ENCODE measurements at places on chromosomes 1 and 21. TPM values are rescaled to one million over a fixed set of nuclear protein-coding genes. Genes with fewer than 3 reads are reported as not detected.

DNA sequence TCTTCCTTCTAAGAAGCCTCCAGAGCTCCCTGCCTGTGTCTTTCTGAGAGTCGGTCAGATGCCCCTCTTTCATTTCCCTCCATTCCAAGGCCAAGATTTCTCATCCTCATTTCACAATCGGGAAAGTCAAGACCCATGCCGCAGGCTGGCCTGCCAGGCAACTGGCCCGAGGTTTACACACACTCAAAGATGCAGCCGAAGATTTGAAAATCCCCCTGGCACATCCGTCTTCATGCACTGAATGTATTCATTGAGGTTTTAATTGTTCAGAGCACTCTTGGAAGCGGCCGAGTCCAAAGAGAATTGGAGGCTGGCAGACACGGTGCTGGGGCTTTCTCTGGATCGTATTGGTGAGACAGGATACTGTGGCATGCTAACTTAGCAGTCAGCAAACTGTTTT lies 29.1 kb upstream of the SRP9 start:
- DNase-seq = no peak

OPTC gene
- not detected for total RNA-seq

BCAN gene
- 0.29 TPM for total RNA-seq

DNA sequence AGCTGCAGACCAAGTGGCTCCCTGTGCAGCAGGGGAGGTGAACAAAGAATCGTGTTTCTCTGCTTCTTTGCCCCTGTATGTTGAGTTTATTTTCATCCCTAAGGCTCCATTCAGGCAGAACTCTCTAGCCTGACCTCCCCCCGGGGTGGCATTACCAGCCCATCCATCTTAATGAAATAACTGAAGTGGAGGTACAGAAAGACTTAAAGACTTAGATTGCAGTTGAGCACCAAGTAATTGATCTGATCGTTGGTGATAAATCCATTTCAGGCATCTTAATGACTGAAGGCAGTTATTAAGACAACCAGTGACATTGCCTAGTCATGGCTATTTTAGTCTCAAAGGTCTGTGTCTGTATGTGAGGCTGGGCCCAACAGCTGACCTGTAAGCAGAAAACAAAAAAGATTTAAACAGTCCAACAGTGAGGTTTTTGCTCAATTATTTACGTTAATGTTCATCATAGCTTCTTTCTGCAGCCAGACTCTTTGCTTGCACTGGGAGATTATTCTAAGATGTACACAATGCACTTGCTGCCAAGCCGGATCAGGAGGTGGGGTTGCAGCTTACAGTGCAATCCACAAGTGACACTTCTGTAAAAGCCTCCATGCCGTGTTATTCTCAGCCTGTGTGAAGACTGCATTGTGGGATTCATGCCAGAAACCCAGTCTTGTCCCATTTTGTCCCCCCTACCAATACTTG lies 363.0 kb upstream of the DUSP10 start:
- no peak for DNase-seq

DNA sequence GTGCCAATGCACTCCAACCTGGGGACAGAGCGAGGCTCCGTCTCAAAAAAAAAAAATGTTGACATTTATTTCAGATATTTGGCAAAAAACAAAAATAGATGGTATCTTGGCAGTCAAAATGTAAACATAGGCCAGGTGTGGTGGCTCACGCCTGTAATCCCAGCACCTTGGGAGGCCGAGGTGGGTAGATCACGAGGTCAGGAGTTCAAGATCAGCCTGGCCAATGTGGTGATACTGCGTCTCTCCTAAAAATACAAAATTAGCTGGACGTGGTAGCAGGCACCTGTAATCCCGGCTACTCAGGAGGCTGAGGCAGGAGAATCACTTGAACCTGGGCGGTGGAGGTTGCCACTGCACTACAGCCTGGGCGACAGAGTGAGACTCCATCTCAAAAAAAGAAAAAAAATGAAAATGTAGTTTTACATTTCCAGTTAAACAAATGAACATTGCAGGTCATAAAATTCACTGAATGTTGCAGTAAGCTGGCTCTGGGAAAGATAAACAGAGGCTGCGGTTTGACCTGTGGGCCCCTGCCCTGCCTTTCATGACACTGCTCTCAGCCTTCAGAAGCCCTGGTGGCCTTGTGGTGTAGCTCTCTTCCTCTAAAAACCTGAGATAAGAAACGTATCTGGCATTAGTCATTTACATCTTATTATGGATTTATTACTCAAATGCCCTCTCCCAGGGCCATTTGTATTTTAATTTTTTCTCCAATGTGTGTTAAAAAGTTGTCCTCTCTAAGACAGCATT lies 12.2 kb upstream of the SLC44A3 start:
- DNase-seq = no peak

- DNase-seq = no peak
Observed at GRCh38 chr1:97832481-97832880, 88.4 kb downstream of the DPYD start.

DNA sequence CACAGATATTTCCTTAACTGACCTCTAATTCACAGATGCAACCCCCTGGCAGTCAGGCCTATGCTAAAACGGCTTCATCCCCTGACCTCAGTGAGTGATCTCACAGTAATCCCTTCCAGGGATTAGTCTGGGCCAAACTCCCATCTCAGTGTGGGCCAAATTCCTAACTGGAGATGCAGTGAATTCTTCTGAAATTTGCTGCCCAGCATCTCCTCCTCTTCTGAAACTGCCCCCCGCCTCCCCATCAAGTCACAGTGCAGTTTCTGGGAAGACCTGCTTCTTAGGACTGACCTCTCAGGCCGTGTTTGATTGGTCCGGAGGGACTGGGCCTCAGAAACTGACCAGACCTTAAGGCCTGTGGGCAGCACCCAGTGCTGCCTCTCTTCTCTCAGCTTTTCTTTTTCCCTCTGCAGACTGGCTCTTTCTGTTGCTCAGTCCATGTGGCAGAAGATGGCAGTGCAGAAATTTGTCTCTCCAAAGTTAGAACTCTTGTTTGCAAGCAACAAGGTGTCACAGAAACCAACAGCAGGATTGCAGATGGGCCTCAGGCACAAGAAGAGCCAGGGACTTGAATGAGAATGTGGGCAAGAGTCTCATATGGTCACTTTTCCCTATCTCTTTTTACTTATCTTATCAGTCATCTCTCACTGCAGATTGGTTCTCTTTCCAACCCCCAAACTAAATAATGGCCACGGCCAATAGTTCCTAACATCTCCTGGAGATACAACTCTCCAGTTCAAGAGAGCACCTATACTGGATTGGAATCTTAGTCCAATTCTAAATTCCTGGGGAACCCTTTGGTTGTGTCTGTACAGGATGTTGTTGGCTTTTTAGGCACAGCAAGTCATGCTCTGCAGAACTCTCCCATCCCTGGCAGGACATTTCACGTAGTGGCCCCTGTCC lies 95.5 kb upstream of the RALGPS2 start:
- DNase-seq = no peak

VWA5B1 gene
- total RNA-seq = not detected

STIL gene
- 4.7 TPM for total RNA-seq

DIO1 gene
- total RNA-seq = not detected

DNA sequence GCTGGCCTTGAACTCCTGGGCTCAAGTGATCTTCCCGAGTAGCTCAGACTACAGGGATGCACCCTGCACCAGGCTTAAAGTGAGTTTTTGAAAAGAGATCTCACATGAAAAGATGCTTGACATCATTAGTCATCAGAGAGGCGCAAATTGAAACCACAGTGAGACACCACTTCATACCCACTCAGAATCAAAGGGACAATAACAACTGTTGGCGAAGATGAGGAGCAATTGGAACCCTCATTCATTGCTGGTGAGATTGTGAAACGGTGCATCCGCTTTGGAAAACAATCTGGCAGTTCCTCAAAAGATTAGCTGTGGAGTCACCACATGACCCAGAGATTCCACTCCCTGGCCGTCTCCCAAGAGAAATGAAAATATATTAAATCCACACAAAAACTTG lies 122.3 kb downstream of the PGBD5 start:
- no peak for DNase-seq

GRCh38 chr1:232822530-232822929 lies 17.3 kb downstream of the MAP10 start:
- DNase-seq = no peak

DNA sequence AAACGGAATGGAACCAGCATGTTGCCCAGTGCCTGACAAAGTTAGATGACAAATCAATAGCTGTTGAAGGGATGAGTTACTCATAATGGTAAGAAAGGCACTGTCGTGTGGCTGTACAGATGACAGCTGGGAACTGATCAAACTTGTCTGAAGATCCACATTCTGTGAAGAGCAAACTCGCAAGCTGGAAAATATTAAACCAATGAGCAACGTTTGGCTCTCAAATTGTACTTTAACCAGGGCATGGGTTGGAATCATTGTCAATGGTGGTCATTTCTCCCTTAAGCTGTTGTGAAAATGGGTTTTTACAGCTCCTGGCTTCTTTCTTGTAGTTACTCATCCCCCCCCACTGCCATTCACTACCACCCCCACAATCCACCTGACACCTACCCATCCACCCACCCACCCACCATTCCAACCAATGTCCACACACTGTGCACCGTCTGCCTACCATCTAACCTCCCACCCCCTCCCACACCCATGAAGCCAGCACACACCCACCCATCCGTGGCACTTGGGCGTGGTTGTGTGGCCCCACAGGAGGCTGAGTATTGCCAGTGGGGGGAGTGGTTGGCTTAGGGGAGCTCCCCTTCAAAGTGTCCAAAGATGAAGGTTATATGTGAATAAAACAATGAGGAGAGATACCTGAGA lies 46.7 kb downstream of the CLDN14 start:
- DNase-seq = no peak

UCK2 gene
- 50.1 TPM for total RNA-seq

- no peak for DNase-seq
Observed at GRCh38 chr1:37845049-37845646, 14.2 kb downstream of the MTF1 start.

DNA sequence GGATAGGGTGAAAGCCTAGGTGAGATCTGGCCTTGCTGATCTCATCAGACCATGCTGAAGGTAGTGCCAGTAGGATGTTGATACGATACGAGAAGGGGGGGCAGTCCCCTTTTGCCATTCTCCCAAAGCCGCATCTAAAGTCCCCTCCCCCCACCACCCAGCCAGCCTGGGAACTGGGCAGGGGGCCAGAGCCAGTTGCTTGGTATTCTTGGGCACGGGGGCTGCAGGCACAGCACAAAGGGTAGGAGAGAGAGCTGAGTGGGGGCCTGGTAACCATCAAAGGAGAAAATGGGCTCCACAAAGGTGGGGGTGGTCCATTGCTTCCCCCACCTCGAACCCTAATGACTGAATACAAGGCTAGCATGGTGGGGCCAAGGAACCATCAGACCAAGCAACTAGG lies 5.4 kb downstream of the PEA15 start:
- DNase-seq = no peak

AMPD1 gene
- not detected for total RNA-seq

DNA sequence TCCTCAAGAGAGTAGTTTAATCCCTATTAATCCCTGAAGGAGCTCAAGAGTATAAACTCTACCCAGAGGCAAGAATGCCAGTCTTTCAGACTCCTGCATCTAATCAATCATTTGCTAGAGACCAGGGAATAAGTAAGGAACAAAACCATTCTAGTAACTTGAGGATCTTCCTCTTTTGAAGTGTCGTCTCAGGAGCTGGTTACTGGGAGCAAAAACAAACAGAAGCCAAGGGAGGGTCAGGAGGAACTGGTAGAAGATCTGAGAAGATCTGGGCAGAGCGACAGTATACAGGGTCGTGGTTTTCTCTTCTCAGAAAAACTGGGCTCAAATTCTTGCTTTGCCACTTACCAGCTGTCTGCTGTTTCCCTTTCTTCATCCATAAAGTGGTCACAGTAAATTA lies 69.3 kb downstream of the RPS6KA1 start:
- DNase-seq = no peak

RYR2 gene
- 0.03 TPM for total RNA-seq

USH2A gene
- total RNA-seq = not detected

- DNase-seq = no peak
Observed at GRCh38 chr1:176315519-176316220, 108.6 kb upstream of the COP1 start.

- no peak for DNase-seq
Observed at GRCh38 chr1:87329526-87330056, 911 bp downstream of the LMO4 start.

DNA sequence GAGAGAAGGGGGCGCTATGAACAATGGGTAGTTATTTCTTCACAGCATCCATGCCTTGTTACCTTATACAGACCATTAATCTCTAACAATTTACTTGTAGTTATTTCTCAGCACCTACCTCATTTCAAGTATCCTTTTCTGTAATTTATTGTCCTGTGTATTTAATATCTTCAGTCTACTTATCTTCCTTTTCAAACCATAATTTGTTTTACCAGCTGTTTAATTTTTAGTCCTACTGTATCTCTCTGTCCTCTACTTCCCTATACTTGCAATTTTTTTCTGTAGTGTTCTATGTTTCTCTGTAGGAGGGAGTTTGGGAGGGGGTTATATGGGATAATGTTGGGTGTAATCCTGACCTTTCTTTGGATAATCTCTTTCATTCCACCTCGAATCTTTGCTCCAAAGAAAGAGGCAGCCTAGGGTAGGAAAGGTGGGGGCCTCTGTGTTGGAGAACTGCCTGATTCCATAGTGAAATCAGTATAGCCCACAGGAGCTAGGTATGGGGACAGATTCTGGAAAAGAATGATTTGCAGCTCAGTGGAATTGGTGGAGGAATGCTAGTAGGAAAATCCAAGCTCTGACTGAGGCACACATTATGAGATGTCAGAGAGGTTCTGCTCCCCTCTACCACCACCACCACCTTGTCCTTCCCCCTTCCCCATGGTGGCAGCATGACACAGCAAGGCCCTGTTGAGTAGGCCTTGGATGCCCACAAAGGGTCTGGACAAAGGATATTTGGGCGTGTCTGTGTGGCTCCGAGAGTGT lies 642 bp downstream of the MLLT11 start:
- DNase-seq = no peak

DNA sequence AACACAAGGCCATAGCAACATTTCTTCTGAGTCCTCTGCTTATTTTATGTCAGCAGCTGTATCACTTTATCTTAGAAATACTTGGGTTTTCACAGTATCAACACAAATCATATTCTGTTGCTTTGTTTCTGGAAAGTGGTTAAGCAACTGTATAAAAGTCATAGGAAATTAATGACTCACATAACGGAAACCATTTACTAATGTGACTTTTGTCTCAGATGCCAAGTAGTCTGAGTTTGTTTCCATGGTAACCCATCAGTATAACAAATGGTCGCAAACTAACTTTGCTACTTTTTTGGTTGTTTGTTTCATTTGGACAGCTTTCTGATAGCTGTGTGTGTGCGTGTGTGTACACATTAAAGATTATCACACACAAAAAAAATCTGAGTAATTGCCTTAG lies 31.1 kb downstream of the EEIG2 start:
- DNase-seq = no peak

DNA sequence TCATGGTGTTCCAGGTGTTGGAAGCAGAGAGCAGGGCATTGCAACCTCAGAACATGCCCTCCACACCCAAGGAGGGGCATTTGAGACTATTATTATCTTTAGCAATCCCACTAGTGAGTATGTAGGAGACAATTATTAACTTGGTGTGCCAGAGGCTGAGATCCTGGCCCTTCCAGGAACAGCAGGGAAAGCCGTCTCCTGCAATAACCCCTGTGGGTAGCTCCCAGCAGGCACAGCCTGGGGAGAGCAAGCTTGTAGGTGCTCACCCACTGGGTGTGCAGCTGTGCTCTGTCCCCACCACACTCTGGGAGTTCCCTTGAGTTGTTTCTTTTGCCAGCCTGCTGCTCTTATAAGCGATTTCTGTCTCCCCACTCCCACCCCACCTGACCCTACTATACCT lies 10.3 kb downstream of the CFAP107 start:
- DNase-seq = no peak
